ENCODE measurements at places on chromosomes 7 and 10.

DNA sequence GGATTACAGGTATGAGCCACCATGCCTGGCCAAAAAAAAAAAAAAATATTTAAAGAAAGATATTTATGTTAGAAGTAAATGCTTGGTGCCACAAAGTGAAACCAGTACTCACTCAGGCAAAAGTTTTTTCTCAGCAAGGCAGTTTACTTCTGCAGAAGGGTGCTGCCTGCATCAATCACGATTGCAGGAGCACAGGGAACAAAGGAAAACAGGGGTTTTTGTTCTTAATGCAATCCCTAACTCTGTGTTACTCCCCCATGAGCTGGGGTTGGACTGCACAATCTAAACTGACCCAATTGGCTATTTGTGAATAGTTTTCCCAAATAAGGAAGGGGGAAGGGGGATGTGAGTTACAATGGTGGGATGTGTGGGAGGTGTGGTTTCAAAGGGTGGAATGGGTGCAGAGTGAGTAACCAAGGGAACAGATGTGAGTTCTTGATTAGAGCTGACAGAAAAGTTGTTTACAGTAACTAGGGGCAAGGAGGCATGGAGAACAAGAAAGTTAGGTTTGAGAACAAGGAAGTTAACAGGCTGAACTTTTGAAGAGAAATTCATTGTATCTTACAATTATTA is 255.4 kb downstream of the TYW1 start:
- DNase-seq, result no peak

DNA sequence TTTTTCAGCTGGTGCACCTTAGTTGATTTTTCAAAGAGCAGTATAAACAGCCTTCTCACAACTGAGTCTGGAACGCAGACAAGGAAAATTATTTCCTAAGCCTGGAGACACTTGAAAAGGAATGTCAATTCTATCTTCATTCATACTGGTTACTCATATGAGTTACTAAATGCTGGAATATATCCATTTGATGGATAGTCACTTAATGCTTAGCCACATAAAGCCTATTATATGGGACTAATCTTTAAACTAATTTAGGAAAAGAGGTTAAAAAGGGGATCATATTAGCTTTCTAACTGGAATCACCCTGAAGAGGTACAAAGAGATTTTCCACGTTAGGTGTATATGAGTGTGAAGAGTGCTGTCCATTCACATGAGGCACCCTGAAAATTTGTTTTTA is 1.7 kb upstream of the HOXA4 start:
- DNase-seq, result no peak

- no peak for DNase-seq
Observed at GRCh38 chr10:132611026-132611910, 73.7 kb downstream of the INPP5A start.

- no peak for DNase-seq
Observed at GRCh38 chr10:126931544-126931943, 26.3 kb downstream of the DOCK1 start.

DNA sequence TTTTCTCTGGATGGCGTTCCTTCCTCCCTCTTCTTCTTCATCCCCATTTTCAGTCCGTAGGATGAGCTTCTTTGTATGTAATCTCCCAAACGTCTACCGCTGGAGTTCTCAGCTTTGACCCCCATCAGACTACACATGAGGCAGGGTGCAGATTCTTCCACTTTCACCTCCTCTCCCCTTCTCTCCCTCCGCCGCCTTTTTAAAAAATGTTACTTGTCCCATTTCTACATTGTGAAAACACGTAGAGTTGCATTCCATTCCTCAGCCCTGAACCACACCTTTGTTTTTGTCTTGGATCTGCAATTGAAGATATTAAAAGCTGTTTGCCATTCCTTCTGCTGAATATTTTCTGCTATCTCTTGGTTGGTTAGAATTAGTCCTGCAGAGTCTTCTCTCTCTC is 6.2 kb downstream of the ADIRF start:
- DNase-seq, result no peak

GRCh38 chr7:130216750-130217149 is 9.1 kb downstream of the SSMEM1 start:
- DNase-seq, result no peak

- no peak for DNase-seq
Observed at GRCh38 chr10:22573820-22574569, 140.4 kb downstream of the PIP4K2A start.

GRCh38 chr10:50593523-50594376 is 30.0 kb downstream of the SGMS1 start:
- DNase-seq, result no peak

DNA sequence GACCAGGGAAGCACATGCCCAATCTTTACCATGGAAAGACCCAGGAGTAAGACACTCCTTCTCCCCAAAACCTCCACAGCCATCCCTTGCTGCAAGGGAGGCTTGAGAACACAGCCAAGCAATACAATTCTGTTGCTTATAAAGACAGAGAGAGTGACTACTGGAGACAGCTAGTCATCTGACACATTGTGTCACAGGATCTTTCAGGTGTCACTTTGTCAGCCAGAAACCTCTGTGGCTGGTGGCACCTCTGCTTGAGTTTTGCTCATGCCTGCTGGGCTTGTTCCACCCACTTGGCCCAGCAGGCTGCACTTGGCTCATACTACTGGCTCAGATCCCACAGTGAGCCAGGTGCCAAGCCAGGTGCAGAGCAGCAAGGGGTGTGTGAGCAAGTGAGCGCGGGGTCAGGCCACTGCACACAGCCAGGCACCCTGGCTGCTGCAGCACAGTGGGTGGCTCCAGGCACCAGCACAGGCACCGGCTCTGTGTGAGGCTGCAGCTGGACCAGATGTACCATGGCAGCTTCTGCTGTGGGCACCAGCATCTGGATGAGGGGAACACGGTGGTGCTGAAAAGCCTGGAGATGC is 12.4 kb upstream of the PRLHR start:
- DNase-seq, result no peak

GRCh38 chr10:119283387-119283786 is 76.0 kb downstream of the GRK5 start:
- DNase-seq, result no peak

- DNase-seq, result no peak
Observed at GRCh38 chr10:25288181-25288580, 113.4 kb downstream of the GPR158 start.
